ENCODE measurements at places on chromosomes 1 and 21.

- no peak for DNase-seq
Measured at GRCh38 chr1:22249928-22250680, 107.2 kb upstream of the WNT4 start.

GRCh38 chr1:70477090-70477489 lies 66.0 kb downstream of the CTH start:
- no peak for DNase-seq

GRCh38 chr1:56686169-56686568 lies 41.1 kb downstream of the PRKAA2 start:
- no peak for DNase-seq

DNA sequence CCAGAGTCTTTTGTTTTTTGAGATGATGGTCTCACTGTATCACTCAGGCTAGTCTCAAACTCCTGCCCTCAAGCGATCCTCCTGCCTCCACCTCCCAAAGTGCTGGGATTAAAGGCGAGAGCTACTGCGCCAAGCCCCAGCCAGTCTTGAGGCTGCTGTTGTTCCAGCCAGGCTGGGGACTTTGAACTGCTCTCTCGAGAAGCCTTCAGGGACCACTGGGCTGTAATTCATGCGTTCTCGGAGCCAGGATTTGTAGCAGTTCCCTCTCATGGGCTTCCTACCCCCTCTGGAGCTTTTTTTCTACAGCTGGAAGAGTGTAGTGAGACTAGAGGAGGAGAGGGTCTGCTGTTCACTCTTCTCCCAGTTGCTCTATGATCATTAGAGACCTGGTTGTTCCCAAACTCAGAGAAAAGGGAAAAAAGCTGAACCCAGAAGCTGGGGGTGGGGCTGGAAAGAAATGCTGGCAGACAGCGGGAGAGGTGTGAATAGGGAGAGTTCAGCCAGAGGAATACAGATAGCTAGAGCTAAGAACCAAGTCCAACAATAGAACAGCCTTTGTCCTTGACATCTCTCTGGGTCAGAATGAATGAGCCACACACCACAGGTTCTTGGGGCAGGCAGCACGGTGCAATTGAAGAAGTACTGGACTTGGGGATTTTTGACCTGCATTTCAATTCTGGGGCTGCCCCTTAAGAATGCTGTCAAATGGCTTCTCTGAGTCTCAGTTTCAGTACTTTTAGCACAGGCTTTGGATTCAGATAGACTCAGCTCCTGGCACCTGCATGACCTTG lies 13.2 kb upstream of the SLC41A1 start:
- no peak for DNase-seq

- no peak for DNase-seq
Measured at GRCh38 chr1:154499446-154499845, 2.6 kb upstream of the TDRD10 start.

DNA sequence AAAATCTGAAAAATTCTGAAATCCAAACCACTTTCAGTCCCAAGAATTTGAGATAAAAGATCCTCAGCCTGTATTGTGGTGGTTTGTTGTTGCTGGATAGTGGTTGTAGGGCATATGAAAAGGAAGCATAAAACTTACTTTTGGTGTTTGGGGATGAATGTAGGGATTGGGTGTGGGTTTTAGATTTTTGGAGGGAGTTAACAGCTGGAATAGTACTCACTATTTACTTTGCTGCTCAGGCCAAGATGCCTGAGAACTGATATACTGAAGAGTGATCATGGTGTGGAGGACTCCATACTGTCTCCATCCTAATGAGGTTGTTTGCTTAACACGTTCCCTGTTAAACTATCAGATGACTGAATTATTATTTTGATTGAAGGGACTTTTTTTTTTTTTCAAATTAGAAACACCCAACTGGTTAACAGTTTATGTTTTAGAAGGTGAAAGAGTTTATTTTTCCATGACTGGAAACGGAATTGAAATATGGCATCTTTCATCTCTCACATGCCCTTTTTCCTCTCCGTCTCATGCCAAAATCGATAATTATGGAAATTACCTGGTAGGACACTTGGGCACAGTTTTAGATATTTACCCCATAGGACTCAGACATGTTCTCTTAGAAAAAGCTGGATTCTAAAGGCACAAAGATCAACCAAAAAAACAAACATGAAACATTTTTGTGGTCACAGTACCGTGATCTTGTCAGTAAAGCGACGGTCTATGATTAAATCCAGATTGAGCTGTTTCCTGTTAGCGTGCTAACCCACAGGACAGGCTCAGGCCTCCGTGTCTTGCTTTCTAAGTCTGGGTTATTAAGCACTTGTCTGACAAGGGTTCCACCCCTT lies 37.3 kb downstream of the RGL1 start:
- DNase-seq = no peak

- DNase-seq = no peak
Measured at GRCh38 chr1:155504207-155504606, 58.4 kb downstream of the ASH1L start.

- no peak for DNase-seq
Measured at GRCh38 chr1:18917071-18917799, 14.9 kb upstream of the ALDH4A1 start.

- no peak for DNase-seq
Measured at GRCh38 chr1:41784531-41785274, 134.0 kb downstream of the HIVEP3 start.

Data from stimulated activated CD4-positive, alpha-beta T cell treated with anti-CD3 and anti-CD28 coated beads, Interleukin-4, amount 100 ng/mL, for 4 hours (primary cell).